ENCODE measurements at places on chromosomes 16 and 17. TPM values are rescaled to one million over a fixed set of nuclear protein-coding genes. Genes with fewer than 3 reads are reported as not detected.
A peak's percentile ranks its signal among the peaks of the same experiment; 100 is the strongest.

- no peak for DNase-seq
These were observed 26.3 kb downstream of the SMURF2 start for GRCh38 chr17:64635647-64636305.

GRCh38 chr16:23679274-23679985 lies 741 bp downstream of the PLK1 start:
- peak; percentile 76 for DNase-seq

DNA sequence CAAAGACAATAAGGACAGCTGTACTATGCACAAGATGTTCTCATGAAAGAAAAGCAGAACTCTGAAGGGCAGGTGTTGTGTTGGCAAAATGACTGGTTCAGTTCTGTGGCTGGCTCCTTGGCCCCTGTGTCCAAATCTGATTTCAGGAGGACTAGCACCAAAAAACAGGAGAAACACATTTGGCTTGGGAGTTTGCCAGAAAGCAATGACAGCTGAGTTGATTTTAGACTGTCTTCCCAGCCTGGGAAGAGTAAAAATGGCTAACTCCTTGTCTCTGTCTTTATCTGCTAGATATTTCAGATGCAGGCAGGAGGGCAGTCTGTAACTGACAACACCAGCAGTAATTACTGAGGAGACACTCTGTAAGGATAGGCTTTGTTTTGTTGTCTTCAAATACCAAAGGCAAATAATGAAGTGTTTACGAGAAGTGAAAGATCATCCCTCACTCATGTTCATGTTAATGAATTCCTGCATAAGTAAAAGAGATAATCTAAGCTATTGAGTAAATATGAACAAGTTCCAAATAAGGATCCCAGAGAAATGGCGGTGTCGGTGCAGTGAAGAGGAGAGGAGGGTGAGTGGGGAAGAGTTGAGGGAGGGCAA lies 989.0 kb downstream of the CDH11 start:
- no peak for DNase-seq

- peak; percentile 88 for DNase-seq
These were observed 178.7 kb downstream of the SEC14L1 start for GRCh38 chr17:77319211-77320043.

- DNase-seq: no peak
These were observed 29.8 kb downstream of the TMEM132E start for GRCh38 chr17:34609210-34609609.

DNA sequence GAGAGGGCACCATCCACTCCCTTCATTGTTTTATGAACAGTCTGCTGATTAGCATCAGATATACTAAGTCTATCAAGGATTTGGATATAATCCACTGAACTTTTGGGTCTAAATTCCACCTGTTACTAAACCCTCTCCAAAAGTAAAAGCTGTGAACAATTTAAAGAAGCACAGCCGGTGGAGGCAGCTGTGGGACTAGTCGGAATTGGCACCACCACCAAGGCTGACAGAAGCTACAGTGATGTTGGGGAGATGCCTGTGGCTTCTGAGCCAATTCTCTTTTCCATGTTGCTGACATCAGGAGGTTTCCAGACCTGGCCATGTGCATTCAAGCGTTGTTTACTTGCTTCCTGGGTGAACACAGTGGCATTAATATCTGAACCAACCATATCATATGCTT lies 679.0 kb upstream of the CA10 start:
- DNase-seq: no peak

GRCh38 chr16:65069065-65069464 lies 52.8 kb downstream of the CDH11 start:
- DNase-seq: no peak

DNA sequence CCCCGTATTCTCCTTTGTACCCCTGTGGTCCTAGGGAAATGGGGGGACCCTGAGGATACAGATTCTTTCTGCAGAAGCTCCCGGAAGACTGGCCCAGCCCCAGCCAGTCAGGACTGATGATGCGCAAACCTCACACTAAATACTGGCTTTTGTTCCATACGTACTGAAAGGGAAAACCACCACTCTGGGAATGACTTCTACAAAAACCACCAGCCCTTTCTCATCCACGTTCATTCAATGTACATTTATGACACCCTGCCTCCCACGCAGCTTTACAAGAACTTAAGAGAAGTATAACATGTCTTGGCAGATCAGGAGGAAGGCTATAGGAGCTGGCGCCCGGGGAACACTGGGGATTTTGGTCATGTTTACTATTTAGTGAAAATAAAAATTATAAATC lies 70.6 kb downstream of the MARCHF10 start:
- no peak for DNase-seq

DNA sequence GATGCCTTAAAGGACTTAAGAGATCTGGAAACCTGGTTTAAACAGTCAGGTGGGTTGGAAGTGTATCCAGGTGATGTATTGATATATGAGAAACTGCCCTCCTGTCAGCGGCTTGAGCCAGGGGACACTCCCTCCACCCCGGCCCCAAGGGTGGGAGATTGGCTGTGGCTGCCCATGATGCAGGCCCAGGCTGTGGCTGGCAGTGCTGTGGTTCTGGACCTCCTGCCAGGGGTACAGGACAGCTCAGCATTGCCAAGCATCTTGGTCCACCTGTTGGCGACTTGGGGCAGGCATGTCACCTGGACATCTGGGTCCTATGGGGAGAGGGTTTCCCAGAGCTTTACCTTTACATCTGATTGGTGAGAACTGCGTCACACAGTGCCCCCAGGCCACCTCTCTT lies 201.0 kb downstream of the SPECC1 start:
- no peak for DNase-seq

GRCh38 chr16:68282064-68282452 lies 17.7 kb downstream of the SLC7A6 start:
- no peak for DNase-seq

GRCh38 chr16:56932721-56933619 lies 1.0 kb downstream of the HERPUD1 start:
- DNase-seq: peak; percentile 89

GRCh38 chr16:82700541-82701235 lies 73.9 kb downstream of the CDH13 start:
- DNase-seq: no peak

GRCh38 chr17:4444782-4445473 lies 11.2 kb downstream of the SPNS3 start:
- DNase-seq: peak; percentile 68

GRCh38 chr16:70253291-70254106 lies 1.8 kb upstream of the EXOSC6 start:
- no peak for DNase-seq

- DNase-seq: no peak
These were observed 32.6 kb downstream of the CCDC57 start for GRCh38 chr17:82179946-82180475.

- peak; percentile 38 for DNase-seq
These were observed 68.8 kb downstream of the KATNIP start for GRCh38 chr16:27618606-27619327.

The PERCC1 gene
- total RNA-seq: 2.0 TPM

The CACNA1G gene
- not detected for total RNA-seq

The PABPN1L gene
- not detected for total RNA-seq

The NOG gene
- not detected for total RNA-seq

The HOXB6 gene
- total RNA-seq: 18.0 TPM

The TERB1 gene
- total RNA-seq: not detected

The KRT24 gene
- total RNA-seq: 1.8 TPM
